Natural killer cell (primary cell): ENCODE measurements at places on chromosomes 1 and 21. TPM values are rescaled to one million over a fixed set of nuclear protein-coding genes. Genes with fewer than 3 reads are reported as not detected.

DNA sequence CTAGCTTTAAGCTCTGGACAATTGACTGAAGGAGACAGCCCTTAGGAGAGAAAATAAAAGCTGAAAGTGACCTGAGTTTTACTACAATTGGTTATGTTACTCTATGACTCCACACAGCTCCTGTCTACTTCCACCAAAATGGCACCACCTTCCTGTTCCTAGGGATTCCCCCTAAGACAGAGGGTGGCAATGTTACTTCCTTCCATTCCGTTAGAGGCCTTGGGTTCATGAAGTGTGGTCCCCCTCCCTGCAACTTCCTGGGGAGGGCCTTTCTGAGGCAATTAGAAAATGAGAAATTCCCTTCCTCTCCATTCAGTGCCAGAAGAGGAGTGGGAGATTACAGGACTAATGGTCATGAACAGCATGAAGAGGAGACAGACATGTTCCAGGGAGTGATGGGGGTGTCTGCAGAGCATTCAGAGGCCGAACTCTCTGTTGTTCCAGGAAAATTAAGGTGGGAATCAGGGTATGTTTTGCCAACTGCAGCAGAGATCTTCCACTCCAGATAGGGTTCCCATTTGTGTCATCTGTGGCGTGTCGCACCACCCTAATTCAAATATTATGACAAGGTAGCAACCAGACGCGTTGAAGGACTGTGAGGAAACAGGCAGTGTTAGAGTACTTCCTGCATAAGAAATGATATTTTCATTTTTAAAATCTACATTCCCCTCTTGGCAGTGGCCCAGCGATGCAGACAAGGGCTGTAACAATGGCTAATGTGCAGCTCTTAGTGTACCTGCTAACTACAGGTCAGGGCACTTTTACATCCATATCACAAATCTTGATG lies 53.1 kb upstream of the TRIM67 start:
- no peak for DNase-seq
- no peaks in the 10 kb centered on the region for H3K36me3 ChIP-seq
- no peaks in the 10 kb centered on the region for H3K4me1 ChIP-seq
- H3K27ac ChIP-seq, result no peak overlapping the region

DNA sequence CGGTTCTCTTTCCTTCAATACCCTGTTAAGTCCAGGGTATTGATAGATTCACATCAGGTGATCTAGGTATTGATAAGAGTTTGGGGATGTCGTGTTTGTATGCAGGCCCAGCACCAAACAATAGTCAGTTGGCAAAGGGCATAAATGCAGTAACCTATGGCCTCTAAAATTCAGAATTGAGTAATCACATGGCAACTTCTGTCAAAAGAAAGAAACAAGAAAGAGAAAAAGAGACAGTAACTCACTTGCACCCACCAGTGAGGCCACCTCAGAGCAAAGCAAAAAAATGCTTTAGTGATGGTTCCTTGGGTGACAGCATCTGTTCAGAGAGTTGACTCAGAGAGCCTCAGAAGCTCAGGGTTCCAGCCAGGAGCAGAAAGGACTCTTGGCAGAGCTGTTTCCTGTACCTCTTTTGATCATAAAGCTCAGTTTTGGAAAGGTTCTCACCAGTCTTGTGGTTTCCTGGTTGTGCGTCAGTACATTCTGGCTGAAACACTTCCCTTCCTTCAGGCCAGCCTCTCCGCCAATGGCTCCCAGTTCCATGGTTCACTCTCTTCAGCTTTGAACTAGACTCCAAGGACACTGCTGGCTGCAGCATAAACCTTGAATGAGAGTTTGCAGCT lies 70.1 kb upstream of the GORAB start:
- H3K36me3 ChIP-seq, result no peaks in the 10 kb centered on the region
- H3K4me3 ChIP-seq, result no peak overlapping the region
- peaks cover 2% of the 10 kb centered on the region for H3K27me3 ChIP-seq
- DNase-seq, result no peak

GRCh38 chr21:15517394-15517793 lies 212.4 kb upstream of the USP25 start:
- H3K4me3 ChIP-seq, result no peak overlapping the region
- H3K27me3 ChIP-seq, result no peaks in the 10 kb centered on the region
- no peaks in the 10 kb centered on the region for H3K36me3 ChIP-seq
- DNase-seq, result no peak

- peaks cover 11% of the 10 kb centered on the region for H3K4me1 ChIP-seq
- H3K36me3 ChIP-seq, result peaks cover 8% of the 10 kb centered on the region
- no peak for DNase-seq
- no peaks in the 10 kb centered on the region for H3K27me3 ChIP-seq
- no peak overlapping the region for H3K27ac ChIP-seq
- no peak overlapping the region for H3K4me3 ChIP-seq
Observed at GRCh38 chr1:186307445-186307844, 67.6 kb downstream of the TPR start.

DNA sequence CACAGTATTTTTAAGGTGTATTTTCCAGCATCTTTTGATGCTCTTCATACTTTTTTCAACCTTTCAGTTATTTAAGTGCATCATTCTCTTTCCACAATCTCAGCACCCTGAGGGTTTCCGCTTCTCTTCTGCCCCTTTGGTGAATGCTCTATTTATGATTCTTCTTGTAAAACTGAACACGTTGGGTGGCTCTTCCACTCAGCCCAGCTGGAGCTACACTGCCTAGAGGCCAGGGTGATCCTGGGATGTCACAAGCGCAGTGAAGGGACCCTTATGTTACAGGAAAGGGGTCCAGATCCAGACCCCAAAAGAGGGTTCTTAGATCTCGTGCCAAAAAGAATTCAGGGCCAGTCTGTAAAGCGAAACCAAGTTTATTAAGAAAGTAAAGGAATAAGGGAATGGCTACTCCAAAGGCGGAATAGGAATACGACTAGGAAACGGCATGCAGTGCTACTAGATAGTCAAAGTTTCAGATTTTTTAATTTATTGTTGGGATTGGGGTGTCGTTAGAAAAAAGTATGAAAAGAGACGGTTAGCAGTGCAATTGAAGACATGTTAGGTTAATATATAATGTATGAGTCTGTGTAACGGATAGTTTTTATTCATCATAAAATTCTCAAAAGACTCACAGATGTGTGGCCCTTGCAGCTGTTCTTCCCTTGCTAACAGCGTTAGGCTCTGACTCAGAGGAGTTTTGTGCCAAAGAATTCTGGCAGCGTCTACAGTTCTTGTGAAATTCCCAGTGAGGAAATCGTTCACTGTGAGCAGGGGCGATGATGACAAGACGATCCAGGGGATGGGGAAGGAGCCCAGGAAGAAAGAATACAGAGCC lies 14.4 kb upstream of the ERVH48-1 start:
- DNase-seq, result no peak
- H3K36me3 ChIP-seq, result no peaks in the 10 kb centered on the region
- H3K27me3 ChIP-seq, result no peaks in the 10 kb centered on the region
- no peak overlapping the region for H3K4me3 ChIP-seq
- no peaks in the 10 kb centered on the region for H3K4me1 ChIP-seq

The TRPM2 gene
- 21.7 TPM for total RNA-seq
